HCEC 1CT (cell line): ENCODE measurements at places on chromosomes 7 and 10.

GRCh38 chr7:111855842-111856227 lies 293.5 kb upstream of the IMMP2L start:
- DNase-seq: peak; percentile 25

DNA sequence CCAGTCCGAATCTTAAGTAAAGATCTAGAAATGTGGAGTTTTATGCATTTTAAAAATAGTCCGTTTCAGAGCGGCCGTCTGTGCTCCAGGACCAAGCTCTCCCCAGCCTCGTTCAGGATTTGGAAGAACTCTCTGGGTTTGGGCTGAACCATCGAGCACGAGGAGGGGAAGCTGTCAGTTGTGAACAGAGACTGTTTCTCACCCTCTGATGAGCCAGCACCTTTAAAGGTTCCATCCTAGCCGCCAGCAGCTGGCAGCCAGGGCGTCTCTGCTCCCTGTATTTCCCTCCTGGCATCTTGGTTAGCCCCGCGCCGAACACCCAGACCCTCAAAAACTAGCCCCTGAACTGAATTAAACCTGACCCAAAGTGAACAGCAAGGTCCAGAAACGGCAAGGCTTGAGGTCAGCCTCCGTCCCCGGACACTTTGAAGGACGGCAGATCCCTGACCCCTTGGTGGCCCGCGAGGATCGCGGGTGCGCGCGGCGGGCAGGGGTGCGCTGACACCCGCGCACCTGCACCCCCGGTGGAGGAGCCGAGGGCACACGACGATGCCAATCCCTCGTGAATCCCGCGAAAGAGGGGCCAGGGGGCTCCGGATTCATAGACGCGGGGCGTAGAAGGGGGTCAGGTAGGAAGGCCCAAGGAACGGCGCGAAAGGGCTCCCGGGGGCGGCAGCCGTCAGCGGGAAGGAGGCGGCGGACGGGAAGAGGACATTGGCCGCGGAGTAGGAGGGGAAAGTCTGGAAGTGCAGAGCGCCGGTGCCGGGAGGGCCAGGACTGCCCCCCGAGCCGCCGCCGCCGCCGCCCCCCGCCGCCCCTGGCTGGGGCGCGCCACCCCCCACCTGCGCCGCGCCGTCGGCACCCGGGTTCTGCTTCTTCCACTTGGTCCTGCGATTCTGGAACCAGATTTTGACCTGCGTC lies 2.7 kb downstream of the NKX1-2 start:
- no peak for DNase-seq

GRCh38 chr7:150428671-150429451 lies 21.6 kb upstream of the GIMAP8 start:
- peak; percentile 77 for DNase-seq

DNA sequence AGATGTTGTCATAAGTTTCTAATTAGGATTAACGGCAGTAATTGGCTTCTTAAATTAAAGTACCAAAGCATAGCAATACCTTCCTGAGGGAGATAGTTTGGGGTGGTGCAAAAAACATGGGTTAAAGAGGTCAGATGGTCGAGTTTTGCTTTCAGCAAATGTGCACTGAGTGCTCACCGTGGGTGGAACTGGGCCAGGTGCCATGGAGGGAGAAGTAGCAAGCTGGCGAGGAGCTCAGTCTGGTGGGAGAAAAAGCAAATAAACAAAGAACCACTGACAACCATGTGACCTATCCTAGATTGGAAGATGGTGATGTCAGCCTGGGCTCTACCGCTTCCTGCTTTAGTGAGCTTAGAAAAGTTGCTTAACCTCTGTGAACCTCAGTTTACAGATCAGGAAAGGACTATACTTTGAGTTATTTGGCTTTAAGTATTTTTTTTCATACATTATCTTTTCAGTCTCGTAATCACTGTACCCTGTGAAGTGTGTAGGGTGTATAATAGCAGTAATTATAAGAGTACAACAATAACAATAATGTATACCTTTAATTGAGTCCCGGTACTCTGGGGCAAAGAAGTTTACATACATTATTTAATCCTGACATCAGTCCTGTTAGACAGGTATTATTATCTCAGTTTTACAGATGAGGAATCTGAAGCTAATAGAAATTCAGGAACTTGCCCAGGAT lies 69.0 kb upstream of the PDCD4 start:
- DNase-seq: peak; percentile 83

DNA sequence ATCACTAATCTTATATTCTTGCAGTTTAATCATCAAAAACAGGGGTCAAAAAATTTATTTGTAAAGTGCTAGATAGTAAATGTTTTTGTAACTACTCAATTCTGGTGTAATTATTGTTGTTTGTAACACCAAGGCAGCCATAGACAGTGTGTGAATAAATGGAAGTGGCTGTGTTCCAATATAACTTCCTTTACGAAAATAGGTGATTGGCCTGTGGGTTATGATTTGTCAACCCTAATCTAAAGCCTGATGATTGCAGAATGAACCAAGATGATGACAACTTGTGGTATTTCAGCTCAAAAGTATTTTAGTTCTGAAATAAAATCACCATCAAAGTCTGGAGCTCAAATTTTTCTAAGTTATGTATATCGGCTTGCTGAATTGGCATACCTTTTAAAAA lies 34.4 kb upstream of the ETV1 start:
- no peak for DNase-seq

GRCh38 chr7:99404235-99404976 lies 4.0 kb downstream of the PDAP1 start:
- no peak for DNase-seq

GRCh38 chr7:87934699-87935383 lies 790 bp downstream of the ADAM22 start:
- no peak for DNase-seq

DNA sequence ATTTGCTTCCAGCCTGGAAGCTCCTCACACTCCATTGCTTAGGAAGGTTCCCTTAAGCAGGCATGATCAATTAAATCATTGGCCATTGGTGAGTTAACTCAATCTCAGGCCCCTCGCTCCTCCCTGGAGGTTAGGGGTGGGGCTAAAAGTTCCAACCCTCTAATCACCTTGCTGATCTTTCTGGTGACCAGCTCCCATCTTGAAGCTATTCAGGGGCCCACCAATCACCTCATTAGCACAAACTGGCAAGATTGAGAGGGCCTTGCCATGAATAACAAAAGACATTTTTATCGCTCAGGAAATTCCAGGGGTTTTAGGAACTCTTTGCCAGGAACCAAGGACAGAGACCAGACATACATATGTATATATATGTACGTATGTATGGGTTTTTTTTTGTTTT lies 58.4 kb downstream of the AGK start:
- DNase-seq: no peak
